ENCODE measurements at places on chromosomes 3 and 15.

- no peaks in the 10 kb centered on the region for H3K27me3 ChIP-seq
- H3K4me1 ChIP-seq: peaks cover 65% of the 10 kb centered on the region
- H3K36me3 ChIP-seq: peaks cover 22% of the 10 kb centered on the region
- DNase-seq: no peak
- no peak overlapping the region for H3K4me3 ChIP-seq
Measured at GRCh38 chr3:66464512-66464894, 36.3 kb downstream of the LRIG1 start.

DNA sequence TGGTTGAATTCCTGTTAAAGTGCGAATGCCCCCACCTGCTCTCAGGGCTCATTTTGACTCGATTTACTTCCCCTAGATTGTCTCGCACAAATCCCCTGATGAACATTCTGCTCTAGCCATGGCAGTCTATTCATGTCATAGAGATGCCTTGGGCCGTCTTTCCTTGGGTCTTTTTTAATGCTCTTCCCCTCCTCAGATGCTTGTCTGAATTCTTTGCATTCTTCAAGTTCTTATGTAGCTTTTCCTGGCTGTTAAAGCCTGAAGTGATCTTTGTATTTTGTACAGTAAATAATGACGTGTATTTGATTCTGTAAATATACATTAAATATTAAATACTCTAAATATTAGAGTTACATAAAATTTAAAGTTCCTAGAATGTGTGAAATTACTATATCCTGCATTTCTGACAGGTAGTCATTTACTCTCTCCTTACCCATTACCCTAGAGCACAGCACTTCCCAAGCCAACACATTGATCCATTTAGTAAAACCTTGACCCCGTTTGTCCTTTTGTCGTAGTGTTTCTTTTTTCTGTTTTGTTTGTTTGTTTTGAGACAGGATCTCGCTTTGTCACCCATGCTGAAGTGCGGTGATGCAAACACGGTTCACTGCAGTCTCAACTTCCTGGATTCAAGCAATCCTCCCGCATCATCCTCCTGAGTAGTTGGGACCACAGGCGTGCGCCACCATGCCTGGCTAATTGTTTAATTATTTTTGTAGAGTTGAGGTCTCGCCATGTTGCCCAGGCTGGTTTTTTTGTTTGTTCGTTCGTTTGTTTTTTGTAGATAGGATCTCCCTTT is 47.9 kb downstream of the YEATS2 start:
- no peak for DNase-seq
- H3K27ac ChIP-seq: peak overlapping the region; percentile 88
- no peak overlapping the region for H3K4me3 ChIP-seq
- H3K27me3 ChIP-seq: no peaks in the 10 kb centered on the region
- H3K4me1 ChIP-seq: peaks cover 23% of the 10 kb centered on the region
- H3K36me3 ChIP-seq: peaks cover 69% of the 10 kb centered on the region

DNA sequence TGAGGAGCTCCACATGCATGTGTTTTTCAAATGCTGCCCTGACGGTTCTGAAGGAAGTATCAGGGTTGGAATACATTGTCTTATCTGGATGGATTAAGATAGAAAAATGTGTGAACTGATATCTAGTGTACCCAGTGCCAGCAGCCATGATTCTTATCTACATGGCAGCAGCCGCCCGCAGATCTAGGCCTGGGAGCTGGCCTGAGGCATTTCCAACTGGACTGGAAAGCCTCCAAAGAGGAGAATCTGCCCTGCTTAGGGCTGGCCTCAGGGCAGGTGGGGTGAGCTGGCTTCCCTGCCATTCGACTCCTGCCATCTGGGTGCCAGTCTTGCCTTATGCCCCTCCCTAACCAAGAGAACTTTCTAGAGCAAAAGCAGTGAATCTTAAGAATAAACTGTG is 125.8 kb downstream of the SSR3 start:
- H3K27me3 ChIP-seq: no peaks in the 10 kb centered on the region
- no peaks in the 10 kb centered on the region for H3K4me1 ChIP-seq
- no peak for DNase-seq
- H3K4me3 ChIP-seq: no peak overlapping the region

- H3K4me3 ChIP-seq: no peak overlapping the region
- no peak overlapping the region for H3K27ac ChIP-seq
- no peaks in the 10 kb centered on the region for H3K36me3 ChIP-seq
- peaks cover 50% of the 10 kb centered on the region for H3K4me1 ChIP-seq
- H3K27me3 ChIP-seq: no peaks in the 10 kb centered on the region
- DNase-seq: no peak
Measured at GRCh38 chr3:184780981-184781515, 30.9 kb upstream of the VPS8 start.

GRCh38 chr15:68623301-68623892 is 44.6 kb downstream of the CORO2B start:
- DNase-seq: no peak
- peaks cover 24% of the 10 kb centered on the region for H3K4me1 ChIP-seq
- H3K4me3 ChIP-seq: no peak overlapping the region
- H3K36me3 ChIP-seq: no peaks in the 10 kb centered on the region
- H3K27me3 ChIP-seq: no peaks in the 10 kb centered on the region
- H3K27ac ChIP-seq: no peak overlapping the region

Data from WTC11 (cell line).